CD4-positive, alpha-beta T cell treated with Interleukin-4 for 4 hours (primary cell): ENCODE measurements at places on chromosomes 13 and 19.

DNA sequence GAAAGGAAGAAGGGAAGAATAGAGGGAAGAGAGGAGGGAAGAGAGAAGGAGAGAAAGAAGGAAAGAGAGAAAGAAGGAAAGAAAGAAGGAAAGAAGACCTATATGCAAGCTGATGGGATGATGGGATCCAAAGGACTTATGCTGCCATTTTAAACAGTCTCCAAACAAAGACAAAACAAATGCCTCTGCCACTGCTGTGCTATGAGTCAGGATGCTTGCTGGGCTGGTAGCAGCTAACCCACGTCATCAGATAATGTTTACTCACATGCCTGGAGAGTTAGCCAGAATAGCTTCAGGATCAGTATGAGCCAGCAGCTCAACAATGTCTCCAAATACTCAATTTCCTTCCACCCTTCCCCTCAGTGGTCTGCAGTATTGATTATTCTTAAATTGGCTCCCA, 12.0 kb upstream of the ZNF274 start:
- no peak for DNase-seq

- DNase-seq, result no peak
Measured at GRCh38 chr13:107669391-107669993, 545.8 kb downstream of the LIG4 start.

GRCh38 chr19:48868114-48868886, at the start of gene PLEKHA4:
Gene PLEKHA4, minus strand, starts transcription at chr19:48868617. Its CDS starts 997 bp downstream, at chr19:48867620.
- DNase-seq, result no peak

GRCh38 chr19:49801966-49802661, 11.0 kb downstream of the FUZ start:
- no peak for DNase-seq

GRCh38 chr13:64704121-64704649, 2526.0 kb downstream of the PCDH9 start:
- no peak for DNase-seq

DNA sequence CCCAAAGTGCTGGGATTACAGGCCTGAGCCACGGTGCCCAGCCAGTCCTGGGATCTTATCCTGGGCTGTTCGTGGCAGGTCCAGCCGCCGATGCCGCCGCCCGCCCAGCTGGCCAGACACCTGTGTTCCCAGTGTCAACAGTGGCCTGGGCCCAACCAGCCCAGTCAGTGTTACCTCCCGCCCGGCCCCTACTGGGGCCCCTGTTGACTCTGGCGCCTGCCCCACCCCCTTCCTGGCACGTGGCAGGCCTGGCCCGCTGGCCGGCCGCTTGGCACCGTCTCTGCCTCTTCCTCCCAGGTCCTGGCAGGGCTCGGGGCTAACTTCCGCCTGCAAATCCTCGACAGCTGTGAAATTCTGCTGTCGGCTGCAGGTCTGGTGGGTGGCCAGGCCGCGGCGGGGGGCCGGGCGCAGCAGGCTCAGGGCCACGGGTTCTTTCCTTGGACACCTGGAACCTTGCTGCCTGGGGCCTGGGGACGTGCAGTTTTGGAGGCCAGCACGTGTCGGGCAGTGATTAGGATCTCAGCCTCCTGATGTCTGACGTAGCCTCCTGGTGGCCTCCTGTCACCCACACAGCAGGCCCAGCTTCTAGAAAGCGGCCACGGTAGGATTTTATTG, 9.1 kb downstream of the ARID3A start:
- DNase-seq, result no peak

GRCh38 chr13:20192836-20193161, at the start of gene GJB2:
Gene GJB2, minus strand, starts transcription at chr13:20192938. Its CDS starts 3,357 bp downstream, at chr13:20189581.
- DNase-seq, result no peak

- no peak for DNase-seq
Measured at GRCh38 chr13:97548138-97548537, 114.2 kb downstream of the RAP2A start.

DNA sequence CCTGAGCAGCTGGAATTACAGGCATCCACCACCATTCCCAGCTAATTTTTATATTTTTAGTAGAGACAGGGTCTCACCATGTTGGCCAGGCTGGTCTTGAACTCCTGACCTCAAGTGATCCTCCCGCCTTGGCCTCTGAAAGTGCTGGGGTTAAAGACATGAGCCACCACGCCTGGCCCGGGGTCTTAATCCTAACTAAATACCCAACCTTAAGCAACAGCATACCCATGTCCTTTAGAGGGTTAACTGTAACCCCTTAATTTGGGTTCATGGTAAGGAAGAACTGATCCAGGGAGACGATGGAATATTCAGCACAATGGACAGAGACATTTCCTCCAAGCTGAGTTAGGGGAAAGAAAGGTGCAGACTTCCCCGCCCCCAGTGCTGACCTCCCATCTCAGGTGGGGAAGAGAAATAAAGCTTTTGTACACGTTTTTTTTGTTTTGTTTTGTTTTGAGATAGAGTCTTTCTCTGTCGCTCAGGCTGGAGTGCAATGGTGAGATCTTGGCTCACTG, 8.7 kb upstream of the GALP start:
- no peak for DNase-seq

DNA sequence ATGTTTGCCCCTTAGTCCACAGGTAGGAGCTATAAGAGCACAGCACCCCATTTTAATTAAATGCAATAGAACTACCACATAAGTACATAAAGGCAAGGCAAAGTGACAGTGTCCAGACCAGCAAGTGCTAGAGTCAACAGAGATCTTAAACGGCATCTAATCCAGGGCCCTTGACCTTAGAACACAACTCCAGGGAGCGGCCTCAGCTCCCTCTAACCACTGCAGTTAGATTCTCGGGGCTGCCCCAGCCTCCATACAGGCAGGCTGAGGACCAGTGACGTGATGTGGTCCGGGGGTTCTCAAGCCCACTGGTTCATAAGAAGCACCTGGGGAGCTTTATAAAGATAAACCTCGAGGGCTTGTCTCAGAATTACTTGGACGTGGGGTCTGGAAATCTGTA, 10.0 kb upstream of the ATP12A start:
- no peak for DNase-seq

- no peak for DNase-seq
Measured at GRCh38 chr19:38964738-38965137, 10.8 kb downstream of the FBXO17 start.

DNA sequence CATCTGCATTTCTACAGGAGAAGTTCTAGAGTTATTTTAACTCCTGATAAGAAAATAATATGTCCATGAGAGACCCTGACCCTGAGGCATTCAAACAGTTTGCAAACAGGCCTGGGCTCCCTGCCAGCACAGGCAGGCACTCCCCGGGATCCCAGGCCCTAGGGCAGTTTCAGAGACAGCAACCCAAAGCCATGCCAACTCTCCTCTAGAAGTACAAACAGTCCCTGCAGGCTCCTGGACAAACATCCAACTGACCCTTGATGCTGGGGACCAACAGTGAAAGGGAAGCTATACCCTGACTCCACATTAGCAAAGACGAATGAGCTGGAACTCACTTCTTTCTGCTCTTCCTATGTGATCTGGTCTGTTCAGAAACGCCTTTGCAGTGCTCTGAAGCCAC, 44.8 kb downstream of the CCDC70 start:
- DNase-seq, result no peak
